ENCODE measurements at places on chromosomes 1 and 21.

- DNase-seq: no peak
These were observed 4.4 kb upstream of the KCNC4 start for GRCh38 chr1:110205591-110206155.

DNA sequence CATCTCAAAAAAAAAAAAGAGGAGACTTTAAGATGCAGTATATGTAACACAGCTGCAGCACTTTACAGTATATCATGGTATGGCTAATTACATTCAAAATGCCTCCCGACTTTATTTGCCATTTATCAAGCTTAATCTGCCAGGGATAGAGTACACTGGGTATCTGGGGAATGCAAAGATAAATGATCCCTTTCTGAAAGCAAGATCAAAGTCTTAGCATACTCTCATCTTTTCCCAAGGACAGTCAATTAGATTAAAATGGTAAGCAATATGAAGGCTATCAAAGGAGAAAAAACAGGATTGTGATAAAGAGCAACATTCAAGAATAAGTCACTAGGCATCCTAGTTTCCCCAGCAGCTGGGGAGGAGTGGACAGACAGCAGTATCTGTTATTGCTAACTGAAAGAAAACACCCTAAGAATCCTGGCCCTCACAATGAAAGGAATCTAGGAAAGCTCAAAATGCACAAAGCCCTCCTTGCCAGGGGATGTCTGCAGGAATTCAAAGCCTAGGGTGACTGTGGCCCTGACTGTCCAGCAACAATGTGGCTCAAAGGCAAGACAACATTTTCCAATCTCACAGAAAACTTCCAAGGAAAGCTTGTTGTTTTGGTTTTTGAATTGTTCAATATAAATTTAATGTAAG, 56.7 kb upstream of the RAP1GAP start:
- no peak for DNase-seq

DNA sequence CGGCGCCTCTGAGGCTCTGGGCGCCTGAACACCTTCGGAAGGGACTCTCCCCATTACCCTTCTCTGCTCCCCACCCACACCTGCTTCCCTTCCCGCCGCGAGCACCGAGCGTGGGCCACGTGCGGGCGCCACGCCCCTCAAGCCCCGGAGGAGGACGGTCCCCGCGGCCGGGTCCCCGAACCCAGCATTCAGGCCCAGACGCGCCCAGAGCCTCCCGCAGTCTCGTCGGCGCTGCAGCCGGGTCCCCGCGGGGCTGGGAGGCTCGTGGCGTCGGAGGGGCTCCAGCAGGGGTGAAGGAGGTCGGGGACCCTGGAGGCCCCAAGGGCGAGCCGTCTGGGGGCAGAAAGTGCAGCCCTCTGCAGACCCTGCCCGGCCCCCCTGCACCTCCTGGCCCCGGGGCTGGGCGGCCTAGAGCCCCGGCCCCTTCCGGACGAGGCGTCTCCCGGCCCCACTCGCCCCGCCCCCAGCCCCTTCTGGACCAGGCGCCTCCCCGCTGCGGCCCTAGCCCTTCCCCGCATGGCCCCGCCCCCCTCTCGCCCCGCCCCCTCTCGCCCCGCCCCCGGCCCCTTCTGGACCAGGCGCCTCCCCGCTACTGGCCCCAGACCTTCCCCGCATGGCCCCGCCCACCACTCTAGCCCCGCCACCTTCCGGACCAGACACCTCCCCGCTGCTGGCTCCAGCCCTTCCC, 378 bp upstream of the SMIM1 start:
- peak; percentile 80 for DNase-seq

GRCh38 chr1:28417441-28417922, 47.9 kb downstream of the PHACTR4 start:
- no peak for DNase-seq

- DNase-seq: no peak
These were observed 188.0 kb downstream of the RERE start for GRCh38 chr1:8629241-8630091.

GRCh38 chr21:34782506-34783360, 113.9 kb downstream of the CLIC6 start:
- no peak for DNase-seq

- DNase-seq: no peak
These were observed 553 bp downstream of the TTC3 start for GRCh38 chr21:37073417-37074196.

DNA sequence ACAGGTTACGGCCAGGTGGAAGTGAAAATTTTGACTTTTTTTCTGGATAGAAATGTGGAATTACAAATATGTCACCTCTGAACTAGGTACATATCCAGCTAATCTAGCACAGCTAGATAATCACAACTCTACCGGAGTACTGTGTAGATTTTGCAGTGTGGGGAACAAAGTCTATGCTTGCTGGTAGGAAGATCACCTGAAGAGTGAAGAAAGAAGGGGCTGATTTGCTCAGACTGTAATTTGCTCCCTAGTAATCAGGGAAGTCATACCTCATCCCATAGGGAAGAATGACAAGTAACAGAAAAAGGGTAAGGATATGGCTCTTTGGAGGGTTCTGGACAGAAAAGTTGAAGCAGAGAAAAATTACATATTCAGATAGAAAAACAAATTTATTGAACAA, 319.6 kb upstream of the TMPRSS15 start:
- DNase-seq: no peak

- no peak for DNase-seq
These were observed 43.6 kb upstream of the WNT2B start for GRCh38 chr1:112465122-112465521.

- peak; percentile 30 for DNase-seq
These were observed 951 bp downstream of the GGPS1 start for GRCh38 chr1:235329139-235329902.

DNA sequence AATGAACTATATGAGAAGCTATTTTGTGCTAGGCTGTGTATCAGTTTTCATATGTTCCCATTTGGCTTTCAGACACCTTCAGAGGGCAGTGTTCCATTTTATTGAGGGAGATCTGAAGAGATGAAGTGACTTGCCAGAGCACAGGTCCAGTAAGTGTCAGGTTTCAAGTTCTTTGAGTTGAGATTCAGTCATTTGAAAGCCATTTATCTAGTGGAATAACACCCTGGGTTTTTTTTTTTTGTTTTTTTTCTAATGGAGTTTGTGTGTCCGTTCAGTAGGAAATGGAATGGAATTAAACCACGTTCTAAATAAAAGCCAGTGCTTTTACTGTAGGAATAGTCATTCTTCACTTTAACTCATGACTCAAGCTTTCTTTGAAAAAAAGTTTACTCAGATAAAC, 652.9 kb upstream of the USP24 start:
- no peak for DNase-seq

GRCh38 chr1:10054465-10054864, 21.7 kb downstream of the UBE4B start:
- no peak for DNase-seq

DNA sequence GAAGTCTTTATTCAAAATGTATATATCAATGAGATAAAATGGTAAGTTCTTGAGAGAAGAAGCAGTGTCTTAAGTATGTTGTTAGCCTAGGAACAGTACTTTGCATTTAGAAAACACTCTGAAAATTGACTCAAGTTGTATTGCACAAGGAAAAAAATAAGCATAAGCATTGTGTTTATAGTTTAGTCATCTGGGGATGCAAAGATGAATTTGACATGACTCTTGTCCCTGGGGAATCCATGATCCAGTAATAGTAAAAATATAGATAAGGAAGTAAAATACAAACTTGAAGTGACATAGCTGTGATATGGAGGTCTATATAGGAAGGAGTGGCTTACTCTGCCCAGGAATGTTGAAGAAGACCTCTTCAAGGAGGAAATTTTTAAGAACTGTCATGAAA, 185.0 kb upstream of the PTBP2 start:
- no peak for DNase-seq

DNA sequence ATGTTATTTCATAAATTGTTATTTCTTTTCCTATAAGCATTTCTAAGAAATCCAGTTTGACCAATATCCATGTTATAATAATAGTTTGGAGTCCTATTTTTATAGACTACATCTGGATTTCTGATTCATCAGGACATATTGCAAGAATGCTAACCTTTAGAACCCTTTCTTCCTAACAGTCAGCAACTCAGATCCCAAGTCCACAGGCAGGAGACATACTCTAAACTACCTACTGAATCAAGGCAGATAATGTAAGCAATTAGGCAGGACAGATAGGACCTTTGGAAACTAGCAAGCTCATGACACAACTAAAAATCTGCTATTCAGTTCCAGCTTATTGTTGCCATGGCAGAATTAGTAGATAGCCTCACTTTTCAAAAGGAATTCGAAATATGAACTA, 104.1 kb downstream of the DENND1B start:
- DNase-seq: no peak

GRCh38 chr21:17343055-17343454, 169.8 kb upstream of the CXADR start:
- no peak for DNase-seq

GRCh38 chr1:81220614-81221071, 580.1 kb upstream of the ADGRL2 start:
- DNase-seq: no peak

DNA sequence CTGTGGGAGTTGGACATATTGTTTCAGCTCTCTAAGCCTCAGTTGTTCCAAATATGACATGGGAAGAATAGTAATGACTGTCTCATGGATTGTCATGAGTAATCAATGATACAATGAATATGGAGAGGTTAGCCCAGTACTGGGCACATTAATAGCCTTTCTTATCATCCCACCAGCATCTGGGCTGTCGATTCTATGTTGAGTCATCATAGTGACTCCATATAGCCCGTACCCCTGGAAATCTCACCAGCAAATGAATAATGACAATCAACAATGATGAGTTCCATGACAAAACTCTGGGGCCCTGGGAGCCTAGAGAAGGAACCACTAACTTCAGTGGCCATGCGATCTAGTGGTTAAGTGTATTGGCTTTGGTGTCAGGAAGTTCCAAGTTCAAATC, 39.7 kb upstream of the GJB5 start:
- no peak for DNase-seq

GRCh38 chr1:37288900-37289299, 185.5 kb upstream of the ZC3H12A start:
- no peak for DNase-seq

- DNase-seq: no peak
These were observed 39.4 kb upstream of the GADD45A start for GRCh38 chr1:67645495-67646144.

GRCh38 chr1:214332946-214333798, 52.2 kb downstream of the SMYD2 start:
- no peak for DNase-seq

GRCh38 chr1:110600716-110601115, 5.4 kb downstream of the KCNA2 start:
- DNase-seq: no peak

- no peak for DNase-seq
These were observed 194.6 kb downstream of the ST6GALNAC3 start for GRCh38 chr1:76269155-76269554.

GRCh38 chr1:225817611-225818061, 7.7 kb downstream of the EPHX1 start:
- no peak for DNase-seq

DNA sequence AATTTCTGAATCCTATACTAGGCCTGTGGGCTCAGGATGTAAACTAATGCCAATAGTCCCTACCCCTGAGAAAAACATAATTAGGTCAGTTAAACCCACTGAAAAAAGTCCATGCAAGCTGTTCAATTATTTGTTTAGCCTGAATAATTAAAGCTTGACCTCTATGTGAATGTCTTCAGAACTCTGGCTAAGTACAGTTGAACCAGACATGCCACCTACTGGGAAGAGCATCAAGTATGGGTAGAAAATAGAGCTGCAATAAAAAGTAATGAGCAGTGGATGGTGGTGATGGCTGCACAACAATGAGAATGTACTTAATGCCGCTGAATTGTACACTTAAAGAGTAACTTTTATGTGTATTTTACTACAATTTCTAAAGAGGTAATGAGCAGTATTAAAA, 23.6 kb upstream of the SLC19A2 start:
- no peak for DNase-seq

DNA sequence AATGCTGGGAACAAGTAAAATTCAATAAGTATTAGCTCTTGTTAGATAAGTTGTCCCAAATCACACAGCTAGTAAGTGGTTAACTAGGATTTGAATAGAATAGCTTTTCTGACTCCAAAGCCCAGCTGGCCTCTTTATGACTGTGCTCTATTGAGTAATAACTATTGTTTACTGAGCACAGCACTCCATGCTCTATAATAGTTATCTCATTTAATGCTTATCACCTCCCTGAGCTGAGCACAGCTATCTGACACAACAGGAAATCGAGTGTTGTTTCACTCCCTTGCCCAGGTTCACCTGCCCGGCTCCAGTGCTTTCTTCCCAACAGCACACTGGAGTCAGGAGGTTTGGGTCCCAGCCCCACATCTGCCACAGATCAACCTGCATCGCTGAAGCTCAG, 38.8 kb upstream of the STMN1 start:
- no peak for DNase-seq
